ENCODE measurements at places on chromosomes 11 and 22.

DNA sequence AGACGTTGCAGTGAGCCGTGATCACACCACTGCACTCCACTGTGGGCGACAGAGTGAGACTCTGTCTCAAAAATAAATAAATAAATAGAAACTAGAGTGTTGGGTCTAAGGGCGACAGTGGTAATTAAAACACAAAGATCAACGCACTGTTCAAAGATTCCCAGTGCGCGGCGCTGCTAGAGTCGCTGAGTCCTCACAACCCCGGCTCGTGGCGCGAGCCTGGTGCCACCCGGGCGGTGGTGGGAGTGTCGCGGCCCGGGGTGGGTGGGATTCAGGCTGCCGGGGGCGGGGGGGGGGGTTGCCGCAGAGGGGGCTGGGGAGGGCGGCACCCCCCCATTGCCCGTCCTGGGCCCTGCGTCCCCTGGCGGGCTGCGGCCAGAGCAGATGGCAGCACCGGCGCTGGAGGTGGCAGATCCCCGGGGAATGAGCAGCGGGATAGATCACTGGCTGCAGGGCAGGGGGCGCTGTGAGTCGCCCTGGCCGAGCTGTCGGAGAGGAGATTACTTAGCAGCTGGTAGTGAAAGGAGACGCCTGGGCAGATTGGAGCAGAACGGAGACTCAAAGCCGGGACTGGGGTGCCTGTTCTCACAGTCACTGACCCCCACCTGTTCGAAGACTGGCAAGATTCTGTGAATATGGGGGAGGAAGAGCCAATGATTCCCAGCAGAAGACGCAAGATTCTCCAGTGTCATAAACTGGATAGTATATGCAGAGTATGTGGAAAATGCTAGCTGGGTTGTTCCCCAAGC, 30.2 kb upstream of the APOBEC3A start:
- no peak for DNase-seq

GRCh38 chr22:31377612-31378011, 21.8 kb upstream of the DRG1 start:
- DNase-seq: no peak

DNA sequence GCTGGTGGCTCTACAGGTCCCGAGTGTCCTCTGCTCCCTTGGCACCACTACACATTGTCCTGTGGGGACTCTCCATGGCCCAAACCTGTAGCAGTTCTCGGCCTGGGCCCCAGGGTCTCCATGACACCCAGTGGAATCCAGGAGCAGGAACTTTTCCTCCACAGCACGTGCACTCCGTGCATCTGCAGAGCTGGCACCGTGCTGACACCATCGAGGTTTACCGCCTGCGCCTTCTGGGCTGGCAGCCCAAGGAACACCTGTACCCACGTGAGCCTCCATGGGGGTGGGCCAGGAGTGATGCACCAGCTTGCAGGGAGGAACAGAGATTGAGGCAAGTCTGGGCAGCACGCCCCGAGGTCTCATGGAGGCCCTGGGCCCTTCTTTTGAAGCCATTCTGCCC, 25.2 kb downstream of the TSPAN32 start:
- no peak for DNase-seq

- no peak for DNase-seq
These were observed 3.4 kb upstream of the FADS1 start for GRCh38 chr11:61820174-61820573.

- no peak for DNase-seq
These were observed 659 bp upstream of the TEAD1 start for GRCh38 chr11:12673601-12673923.

- no peak for DNase-seq
These were observed 87.3 kb downstream of the PACS1 start for GRCh38 chr11:66157182-66157864.

DNA sequence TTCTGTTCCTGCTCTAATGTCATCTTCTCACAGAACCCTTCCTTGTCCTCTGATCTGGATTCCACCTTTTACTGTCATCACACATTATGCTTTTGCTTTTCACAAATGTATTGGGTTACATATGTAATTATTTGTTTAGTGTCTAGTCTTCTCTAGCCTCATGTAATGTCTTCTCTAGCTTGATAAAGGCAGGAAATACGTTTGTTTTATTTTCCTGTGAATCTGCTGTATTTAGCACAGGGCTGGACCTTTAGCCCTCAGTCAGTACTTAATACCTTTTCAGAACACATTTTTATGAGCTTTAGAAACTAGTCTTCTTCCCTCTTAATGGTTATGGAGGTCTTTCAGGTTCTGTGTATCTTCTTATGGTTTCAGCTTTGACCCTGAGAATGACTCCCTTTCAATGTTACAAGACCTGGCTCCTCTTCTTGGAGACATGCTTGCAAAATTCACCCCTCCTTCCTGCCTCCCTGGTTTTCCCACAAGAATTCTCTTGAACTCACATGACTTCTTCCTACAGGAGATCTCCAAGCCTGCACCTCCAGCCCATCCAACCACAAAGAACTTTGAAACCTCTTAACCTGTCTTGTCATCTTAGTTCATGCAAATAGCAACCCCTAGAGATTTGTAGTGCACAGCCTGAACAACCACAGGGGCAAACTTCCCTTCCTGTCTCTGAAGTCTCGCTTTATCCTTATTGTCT, 132.7 kb upstream of the DDI1 start:
- no peak for DNase-seq

DNA sequence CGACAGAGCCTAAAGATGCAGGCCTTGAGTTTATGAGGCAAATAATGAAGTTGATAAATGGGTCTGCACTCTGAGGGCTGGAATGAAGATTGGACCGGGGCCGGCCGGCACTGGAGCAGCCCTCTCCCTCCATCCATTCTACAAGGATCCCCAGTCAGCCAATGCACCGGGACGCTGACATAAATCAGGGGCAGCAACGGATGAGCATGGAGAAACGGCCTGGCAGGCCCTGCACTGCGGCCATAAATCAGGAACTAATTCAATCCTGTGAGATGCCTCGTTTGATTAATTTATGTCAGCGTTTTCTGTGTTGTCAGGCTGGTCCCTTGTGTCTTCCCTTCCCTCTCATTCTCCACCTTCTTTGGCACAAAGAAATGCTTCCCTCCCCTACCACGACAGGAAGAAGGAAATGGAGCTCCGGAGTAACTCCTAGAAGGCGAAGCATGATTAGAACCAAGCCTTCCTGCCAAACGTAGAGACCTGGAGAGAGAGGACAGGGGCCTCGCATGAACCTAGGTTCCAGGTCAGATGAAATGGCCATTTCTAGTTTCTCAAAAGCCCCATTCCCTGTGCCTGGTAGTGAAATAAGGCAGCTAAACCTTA, 358.4 kb downstream of the OPCML start:
- no peak for DNase-seq

DNA sequence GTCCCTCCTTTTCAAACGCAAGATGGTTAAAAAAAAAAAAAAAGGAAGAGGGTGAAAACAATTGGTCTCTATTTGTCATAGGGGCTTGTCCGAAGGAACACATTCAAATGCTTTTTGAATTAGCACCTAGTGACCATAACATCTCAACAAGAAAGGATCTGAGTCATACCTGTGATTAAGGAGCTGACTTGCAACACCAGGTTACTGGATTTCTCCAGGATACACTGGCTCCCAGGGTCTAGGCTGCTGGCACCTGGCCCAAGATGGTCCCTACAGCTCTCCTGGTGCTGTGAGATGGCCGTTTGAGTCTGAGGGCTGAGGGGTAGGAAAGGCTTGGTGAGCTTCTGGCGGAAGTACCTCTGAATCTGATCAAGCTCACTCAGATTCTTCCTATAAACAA, 28.4 kb upstream of the UCP3 start:
- DNase-seq: no peak

DNA sequence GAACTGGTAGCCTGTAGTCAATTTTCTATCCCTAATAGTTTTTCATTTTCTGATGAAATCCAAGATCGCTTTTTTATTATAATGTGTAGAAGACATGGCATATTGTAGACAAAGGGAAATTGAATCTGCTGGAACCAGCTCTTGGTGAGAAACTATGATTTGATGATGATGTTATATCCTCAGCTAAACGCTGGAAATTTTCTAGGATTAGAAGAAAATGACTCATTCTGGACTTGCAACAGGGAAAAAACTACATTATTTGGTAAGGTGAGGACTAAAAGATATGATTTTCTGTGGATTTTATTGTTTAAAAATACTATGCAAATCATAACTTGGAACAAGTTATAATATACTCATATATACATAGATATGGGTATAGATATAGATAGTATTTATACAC, 14.1 kb upstream of the PGM2L1 start:
- no peak for DNase-seq

DNA sequence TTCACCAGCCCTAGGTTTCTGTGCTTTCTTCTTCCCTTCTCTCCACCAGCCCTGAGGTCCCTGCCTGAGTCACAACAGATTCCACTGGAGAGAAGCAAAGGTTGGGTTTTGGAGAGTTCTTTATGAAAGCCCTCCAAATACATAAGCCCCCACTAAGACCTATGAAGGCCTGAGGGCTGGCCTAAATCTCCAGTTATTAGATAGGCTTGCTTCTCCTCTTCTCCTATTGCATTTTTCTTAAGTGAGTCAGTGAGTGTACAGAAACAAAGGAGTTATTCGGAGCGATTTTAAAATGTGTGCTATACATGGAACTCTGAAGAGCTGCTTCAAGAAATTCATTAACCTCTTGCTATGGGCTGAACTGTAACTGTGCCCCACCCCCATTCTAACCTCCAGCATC, 1057.3 kb downstream of the OPCML start:
- DNase-seq: no peak

GRCh38 chr11:132258875-132259274, 888.5 kb downstream of the NTM start:
- no peak for DNase-seq

GRCh38 chr22:27064386-27064785, 407.0 kb downstream of the MIAT start:
- no peak for DNase-seq

DNA sequence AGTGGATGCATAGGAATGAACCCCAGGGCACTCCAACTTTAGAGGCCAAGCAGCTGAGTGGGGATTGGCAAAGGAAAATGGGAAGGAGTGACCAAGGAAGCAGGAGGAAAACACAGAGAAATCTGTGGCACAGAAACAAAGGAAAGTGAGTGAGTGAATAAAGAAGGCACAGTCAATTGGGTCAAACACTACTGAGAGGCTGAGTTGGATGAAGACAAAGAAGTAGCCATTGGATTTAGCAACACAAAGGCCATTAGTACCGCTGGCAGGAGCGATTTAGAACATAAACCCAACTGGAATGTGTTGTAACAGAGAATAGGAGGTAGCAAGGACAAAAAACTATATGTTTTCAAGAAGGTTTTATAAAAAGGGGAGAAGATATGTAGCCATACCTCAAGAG, 6.6 kb upstream of the NXPE1 start:
- no peak for DNase-seq

- no peak for DNase-seq
These were observed 593.7 kb upstream of the LUZP2 start for GRCh38 chr11:23903044-23903704.

- DNase-seq: no peak
These were observed 11.5 kb upstream of the RPS3 start for GRCh38 chr11:75387736-75388294.

- no peak for DNase-seq
These were observed 26.3 kb upstream of the SMCO4 start for GRCh38 chr11:93569496-93569895.

GRCh38 chr11:2796091-2796490, 89.5 kb downstream of the CDKN1C start:
- no peak for DNase-seq

GRCh38 chr11:125463590-125464269, 32.3 kb downstream of the FEZ1 start:
- DNase-seq: no peak

DNA sequence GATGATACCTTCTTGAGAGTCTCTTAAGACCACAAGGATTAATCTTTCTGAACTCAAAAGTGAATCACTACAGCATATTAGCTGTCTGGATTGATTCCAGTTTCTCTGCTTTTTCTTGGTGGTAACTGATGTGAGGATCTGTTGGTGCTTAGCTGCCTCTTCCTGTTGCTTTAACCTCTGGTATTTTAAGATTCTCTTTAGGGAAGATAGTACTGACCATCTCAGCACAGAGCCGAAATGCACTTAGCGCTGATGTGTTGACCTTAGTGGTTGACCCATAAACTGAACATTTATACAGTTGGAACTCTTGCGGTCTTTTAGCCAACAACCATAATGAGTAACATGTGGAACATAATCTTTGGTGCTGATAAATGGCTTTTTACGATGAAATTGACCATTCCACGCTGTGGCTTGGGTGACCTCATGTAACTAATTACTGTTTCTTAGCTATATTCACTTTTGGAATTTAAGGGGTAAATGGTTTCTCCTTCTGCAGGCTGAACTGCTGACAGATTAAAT, 33.7 kb downstream of the APLP2 start:
- DNase-seq: no peak

DNA sequence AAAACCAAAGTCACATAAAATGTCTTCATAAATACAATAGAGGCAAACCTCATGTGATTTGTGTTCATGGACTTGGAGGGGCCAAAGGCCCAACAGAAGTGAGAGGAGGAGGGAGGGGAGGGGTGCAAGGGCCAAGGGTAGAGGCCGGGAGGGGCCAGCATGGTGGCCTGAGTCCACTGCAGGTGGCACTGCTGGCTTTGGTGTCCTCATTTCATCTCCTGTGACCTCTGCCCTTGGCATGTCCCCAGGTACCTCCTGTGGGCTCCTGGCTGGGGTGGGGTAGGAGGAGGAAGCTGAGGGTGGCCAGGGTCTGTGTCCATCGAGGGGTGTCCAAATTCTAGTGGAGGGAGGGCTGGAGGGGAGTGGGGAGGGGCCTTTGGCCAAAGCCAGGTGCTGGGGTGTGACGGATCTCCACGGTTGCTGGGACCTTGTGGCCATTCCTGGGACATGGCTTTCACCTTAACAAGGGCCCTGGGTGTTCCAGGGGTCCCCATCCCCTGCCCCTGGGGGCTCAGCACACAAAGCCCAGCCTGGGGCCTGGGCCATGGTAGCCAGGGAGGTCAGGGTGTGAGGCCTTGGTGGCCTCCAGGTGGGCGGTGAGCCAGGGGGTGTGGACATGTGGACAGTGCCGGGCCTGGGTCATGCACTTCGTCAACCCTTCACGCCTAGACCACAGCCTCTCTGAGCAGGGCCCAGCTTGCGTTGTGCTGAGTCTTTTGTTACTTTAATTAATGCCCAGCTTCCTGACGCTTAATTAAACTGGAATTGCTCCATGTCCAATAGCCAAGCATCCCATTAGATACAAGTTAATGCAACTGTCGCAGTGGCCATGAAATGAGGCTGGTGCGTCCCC, 20.7 kb upstream of the CCDC188 start:
- DNase-seq: no peak

- DNase-seq: no peak
These were observed 54.7 kb upstream of the SLC25A1 start for GRCh38 chr22:19233189-19233661.

DNA sequence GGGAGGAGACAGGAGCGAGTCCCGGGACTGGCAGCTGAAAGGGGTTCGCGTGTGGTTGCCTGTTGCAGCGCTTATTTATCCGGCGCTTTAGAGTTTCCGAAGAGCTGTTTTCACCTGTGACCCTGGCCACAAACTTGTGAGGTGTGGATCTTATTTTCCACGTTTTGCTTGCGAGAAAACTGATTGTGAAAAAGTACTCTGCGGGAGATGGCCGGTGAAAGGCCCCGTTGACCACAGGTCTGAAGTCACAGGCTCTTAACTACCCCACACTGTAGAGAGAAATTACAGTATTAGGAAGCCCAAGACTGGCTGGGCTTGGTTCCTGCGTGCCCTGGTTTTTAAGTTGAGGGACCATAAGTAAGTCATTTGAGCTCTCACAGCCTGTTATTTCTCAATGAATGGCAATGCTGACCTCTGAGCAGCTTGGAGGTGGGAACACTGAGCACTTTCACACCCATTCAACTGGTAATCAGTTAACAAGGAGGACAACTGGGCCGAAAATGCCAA, 379 bp upstream of the RAB38 start:
- DNase-seq: no peak

- no peak for DNase-seq
These were observed 12.3 kb downstream of the RELT start for GRCh38 chr11:73388265-73389133.
